ENCODE measurements at places on chromosomes 16 and 17.
A peak's percentile ranks its signal among the peaks of the same experiment; 100 is the strongest.

DNA sequence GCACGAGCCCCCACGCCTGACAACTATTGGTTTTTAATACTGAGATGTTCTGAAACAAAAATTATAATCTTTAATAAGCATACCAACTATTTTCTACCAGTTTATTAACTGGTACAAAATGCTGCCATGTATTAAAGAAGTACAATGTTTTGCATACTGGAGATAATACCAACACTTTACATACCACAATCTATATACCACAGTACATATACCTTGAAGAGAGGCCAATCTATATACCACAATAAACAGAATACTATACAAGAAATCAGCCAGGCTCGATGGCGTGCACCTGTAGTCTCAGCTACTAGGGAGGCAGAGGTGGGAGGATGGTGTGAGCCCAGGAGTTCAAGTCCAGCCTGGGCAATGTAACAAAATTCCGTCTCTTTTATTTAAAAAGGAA, 9.9 kb downstream of the GPATCH8 start:
- no peak for DNase-seq

DNA sequence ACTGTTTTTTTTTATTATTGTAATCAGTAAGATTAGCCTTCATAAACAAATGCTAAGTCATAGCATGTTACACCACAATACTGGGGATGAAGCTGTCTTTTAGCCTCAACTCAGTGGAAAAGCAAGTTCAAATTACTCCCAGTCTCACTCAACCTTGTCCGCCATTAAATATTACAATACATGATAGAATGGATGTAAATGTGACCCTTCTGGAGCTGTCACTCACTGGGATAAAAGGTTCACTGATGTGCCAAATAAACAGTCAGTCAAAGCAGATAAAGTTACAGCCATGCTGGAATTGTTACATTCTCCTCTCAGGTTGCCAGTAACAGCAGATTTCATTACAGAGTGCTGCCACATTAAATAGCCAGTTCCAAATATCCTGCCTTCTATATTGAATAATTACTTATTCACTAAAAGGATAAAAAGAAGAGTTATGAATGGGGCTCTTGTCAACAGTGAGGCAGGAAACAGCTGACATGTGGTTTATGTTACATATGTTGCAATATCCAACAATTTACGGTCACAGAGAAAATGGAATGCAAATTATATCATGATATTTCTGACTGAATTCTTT, 53.4 kb downstream of the BRIP1 start:
- peak; percentile 55 for DNase-seq

- DNase-seq: no peak
Observed at GRCh38 chr16:20320178-20320577, 7.1 kb downstream of the GP2 start.

GRCh38 chr16:12559714-12560113, 244.0 kb downstream of the CPPED1 start:
- no peak for DNase-seq
